ENCODE measurements at places on chromosomes 12 and 14.

DNA sequence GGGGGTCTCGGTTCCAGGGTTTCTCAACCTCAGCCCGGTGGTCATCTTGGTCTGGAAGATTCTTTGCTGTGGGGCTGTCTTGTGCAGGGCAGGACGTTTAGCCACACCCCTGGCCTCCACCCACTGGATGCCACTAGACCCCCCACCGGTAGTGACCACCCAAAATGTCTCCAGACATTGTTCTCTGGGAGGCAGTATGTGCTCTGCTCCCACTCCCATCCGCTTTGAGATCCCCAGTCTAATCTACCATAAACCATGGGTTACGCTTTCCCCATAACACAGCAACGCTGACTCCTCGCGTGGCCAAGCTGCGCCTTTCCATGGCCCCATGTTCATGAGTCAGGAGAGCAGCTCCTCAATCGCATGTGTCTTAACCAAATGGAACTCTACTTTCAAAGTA lies 155.8 kb downstream of the RIMBP2 start:
- no peak for DNase-seq

- DNase-seq = peak; percentile 76
Observed at GRCh38 chr14:72451054-72451972, 442.6 kb downstream of the DPF3 start.

- no peak for DNase-seq
Observed at GRCh38 chr14:58813745-58814144, 176.0 kb downstream of the DACT1 start.

DNA sequence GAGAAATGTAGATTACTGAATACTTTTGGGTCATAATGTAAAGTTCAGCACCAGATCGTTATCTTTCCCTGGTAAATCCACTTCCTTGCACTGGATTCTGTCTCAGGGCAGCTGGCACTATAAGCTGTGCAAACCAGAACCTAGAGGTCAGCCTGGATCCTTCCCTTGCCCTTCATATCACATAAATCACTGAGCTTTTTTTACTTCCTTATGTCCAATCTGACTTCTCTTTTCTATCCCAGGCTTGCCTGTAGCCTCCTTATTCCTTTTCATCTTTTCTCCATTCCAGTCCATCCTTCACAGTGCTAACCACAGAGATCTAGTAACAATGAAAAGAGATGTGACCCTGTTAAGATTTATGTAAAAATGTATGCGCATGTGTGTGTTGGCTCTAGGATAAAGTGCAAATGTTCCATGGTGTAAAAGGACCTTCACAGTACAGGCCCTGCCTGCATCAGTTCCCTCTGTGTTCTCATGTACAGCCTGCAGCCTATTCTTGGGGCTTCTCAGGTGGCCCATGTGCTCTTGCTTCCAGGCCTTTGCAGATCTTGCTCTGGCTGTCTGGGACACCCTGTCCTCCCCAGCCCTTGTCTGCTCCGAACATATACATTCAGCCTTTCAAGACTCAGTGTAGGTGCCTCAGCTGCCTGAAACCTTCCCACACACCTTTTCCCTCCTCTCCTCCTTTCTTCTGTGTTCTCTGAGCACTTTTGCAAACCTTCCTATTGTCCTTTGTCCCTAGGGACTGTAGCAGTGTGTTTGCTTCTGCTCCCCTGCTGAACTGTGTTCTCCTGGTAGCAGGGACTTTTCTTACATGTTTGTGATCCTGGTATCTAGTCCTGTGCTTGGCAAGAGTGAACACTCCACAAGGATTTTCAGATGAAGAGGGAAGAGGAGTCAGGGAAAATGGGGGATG lies 30.0 kb downstream of the PELI2 start:
- no peak for DNase-seq

DNA sequence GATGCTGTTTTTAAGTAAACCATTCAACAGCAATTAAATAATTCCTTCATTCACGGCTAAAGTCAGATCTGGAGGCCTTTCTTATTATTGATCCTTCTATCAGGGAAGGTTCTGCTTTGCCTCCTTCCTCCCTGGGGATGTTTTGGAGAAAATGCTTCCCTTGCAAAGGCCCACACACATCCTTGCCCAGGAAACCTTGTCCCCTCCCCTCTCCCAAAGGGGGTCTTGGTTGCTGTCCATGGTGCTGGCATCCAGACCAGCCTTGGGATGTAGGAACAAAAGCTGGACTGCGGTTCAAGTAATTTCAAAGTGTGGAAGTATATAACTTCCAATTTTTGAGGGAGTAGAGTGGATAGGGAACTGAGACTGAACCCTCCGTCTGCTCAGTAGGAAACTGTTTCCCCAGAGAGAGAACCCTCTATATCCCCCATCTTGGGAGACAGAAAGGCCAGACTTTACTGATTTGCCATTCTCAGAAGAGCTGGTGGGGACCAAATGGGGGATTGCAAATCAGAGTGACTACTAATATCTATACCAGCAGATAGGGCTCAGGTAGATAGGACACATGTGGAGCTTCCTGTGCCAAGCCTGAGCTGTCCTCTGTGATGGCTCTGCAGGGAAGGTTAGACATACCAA lies 5.6 kb downstream of the MARCHF9 start:
- DNase-seq = no peak

GRCh38 chr12:126742241-126742641 lies 1524.7 kb upstream of the TMEM132C start:
- DNase-seq = no peak

GRCh38 chr14:63273717-63274655 lies 44.7 kb downstream of the GPHB5 start:
- DNase-seq = no peak

- DNase-seq = no peak
Observed at GRCh38 chr12:104756901-104757300, 201.2 kb downstream of the SLC41A2 start.

DNA sequence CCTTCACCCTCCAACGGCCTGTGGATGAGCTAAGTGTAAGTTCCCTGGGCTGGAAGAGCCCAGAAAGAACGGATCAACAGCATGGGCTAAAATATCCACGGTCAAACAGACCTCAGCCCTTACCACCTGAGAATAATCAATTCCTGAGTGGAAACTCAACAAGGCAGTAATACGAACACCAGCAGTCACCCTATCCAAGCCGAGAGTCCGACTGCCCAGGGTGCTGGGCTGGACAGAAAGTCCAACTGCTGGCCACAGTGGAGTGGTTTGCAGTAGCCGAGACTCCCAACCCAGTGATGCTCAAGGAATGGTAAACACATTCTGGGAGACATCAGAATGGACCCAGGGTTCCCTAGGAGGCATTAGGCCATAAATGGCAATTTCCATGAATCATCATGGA lies 36.8 kb downstream of the ANO2 start:
- DNase-seq = no peak

DNA sequence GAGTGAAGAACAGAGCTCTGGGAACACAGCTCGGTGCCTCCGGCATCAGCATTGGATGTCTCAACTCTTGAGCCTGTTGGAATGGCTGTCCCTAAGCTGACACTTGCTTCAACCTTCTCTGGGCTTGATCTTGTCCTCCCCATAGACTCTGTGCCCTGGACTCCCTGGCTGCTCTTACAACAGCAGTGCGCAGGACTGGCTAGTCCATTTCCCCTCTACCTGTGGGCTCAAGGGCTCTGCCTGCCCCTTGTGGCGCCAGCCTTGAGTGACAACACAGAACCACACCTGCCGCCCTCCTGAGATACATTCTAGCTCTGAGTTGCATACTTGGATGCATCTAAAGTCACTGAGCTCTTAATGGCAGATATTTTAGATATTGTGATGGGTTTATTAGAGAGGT lies 6.2 kb downstream of the CRADD start:
- DNase-seq = no peak

DNA sequence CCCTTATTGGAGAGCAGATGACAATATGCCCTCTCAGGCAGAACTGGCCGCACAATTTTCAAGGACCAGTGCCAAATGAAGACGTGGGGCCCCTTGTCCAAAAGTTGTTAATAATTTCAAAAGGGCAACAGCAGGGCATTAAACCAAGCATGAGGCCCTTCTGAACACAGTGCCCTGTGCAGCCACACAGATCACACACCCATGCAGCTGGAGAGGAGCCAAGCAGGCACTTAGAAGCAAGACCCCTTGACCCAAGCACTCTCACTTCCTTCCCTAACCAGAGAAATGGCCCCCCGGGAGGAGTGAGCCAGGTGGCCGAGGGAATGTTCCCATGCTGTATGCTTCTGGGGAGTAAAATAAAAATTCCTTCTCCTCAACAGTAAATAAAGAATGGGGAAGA lies 114.0 kb upstream of the TMPO start:
- DNase-seq = no peak

- no peak for DNase-seq
Observed at GRCh38 chr12:76634133-76634532, 74.6 kb upstream of the OSBPL8 start.

- DNase-seq = no peak
Observed at GRCh38 chr12:120940006-120940405, 35.8 kb upstream of the SPPL3 start.
